ENCODE measurements at places on chromosomes 7 and 10.
A peak's percentile ranks its signal among the peaks of the same experiment; 100 is the strongest.

GRCh38 chr10:132563485-132564248 lies 26.1 kb downstream of the INPP5A start:
- peak; percentile 24 for DNase-seq

DNA sequence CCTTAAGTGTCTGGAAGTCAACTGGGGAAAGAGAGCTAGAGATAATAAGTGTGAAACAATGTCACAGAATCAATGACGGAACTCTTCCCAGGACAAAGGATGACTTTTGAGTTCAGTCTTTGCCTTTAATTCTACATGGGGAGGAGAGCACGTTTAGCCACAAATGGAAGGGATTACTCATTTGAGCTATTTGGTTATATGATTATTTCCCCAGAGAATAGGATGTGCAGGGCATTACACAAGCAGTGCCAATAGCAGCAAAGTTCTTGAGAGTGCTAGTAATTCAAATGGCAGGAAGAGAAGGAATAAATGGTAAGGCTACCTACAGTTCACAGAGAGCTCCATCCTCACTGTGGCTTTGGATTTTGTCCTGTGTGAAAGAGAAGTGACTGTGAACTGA lies 6.0 kb downstream of the EGFR start:
- peak; percentile 81 for DNase-seq

DNA sequence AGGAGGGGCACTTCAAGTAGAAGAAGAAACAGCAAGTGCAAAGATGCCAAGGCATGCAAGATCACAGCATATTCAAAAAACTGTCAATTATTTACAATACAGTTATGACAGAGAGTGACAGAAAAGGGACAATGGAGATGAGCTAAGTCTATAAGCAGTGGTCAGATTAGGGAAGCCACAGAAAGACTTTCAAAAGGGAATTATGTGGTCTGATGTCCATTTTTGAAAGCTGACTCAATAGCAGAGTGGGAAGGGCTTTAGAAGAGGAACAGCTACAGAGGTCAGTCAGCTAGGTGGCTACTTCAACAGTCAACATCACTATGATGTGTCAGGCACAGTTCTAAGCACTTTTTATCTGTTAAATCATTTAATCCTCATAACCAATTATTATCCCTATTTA lies 45.2 kb upstream of the SPOCK2 start:
- DNase-seq = peak; percentile 60

DNA sequence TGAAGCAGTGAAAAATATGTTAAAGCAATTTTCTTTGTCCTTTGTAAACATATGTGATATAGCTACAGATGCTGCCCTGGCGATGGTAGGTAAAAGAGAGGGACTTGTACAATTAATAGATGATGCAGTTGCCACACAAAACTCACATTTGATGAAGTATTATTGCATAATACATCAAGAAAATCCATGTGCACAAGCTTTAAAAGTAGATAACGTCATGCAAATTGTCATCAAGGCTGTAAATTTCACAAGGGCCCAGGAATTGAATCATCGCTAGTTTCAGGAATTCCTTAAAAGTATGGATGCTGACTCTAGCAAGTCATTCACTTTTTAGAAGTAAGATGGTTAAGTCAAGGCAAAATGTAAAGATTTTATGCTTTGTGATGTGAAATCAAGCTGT lies 10.0 kb downstream of the CYP3A5 start:
- peak; percentile 5 for DNase-seq

- DNase-seq = no peak
These were observed 29.4 kb downstream of the HIPK2 start for GRCh38 chr7:139748373-139748765.

- no peak for DNase-seq
These were observed 66.3 kb upstream of the COMTD1 start for GRCh38 chr10:75302029-75302428.

DNA sequence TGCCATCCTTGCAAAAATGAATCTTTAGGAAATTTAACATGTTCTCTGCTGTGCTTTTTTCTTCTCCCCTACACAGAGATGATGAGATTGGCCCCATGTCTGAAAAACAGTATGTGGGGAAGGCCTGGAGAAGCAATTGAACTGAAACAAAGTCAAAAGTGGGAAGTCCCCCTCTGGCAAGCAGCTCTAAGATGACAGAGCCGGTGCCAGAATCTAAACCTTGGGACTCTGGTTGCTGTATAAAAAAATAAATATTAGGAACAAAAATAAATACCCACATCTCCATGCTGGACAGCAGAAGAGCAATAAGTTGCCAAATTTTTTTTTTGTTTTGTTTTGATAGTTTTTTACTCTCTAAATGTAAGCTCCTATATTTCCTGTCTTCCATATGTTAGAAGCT lies 51.8 kb upstream of the TRIL start:
- no peak for DNase-seq

DNA sequence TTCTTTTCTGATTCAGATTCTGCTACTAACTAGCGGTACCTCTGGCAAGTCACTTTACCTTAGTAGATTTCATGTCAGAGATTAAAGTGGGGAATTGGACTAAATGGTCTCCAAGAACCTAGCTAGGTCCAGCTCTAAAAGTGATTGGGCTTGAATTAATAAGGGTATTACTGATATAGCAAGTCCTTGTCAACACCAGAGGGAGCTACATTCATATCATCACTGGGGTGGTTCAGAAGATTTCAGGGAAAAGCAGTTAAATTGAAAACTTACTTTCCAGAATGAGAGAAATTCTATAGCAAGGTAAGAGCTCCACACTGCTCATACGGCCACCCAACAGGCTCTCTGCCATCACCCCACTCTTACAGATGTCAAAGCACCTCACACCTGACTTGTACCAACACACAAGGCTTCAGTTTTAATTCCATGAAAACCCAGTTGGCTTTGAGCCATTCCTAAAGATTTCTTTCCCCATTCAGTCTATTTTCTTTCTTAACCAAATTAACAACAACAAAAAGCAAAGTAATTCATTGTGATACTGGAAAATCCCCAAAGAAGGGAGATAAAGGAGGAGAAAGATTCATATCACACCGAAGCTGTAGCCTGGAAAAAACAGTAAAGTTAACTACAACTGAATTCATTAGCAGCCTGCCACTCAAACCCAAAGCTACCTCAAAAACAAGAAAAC lies 38.0 kb upstream of the SPOCK2 start:
- peak; percentile 48 for DNase-seq

- DNase-seq = no peak
These were observed 33.7 kb downstream of the CFAP58 start for GRCh38 chr10:104387130-104387888.

- no peak for DNase-seq
These were observed 69.5 kb downstream of the ADCY1 start for GRCh38 chr7:45643630-45644029.

- no peak for DNase-seq
These were observed 84.6 kb downstream of the CABCOCO1 start for GRCh38 chr10:61747307-61747706.

- DNase-seq = no peak
These were observed 10.8 kb upstream of the NKX2-3 start for GRCh38 chr10:99521765-99522469.

DNA sequence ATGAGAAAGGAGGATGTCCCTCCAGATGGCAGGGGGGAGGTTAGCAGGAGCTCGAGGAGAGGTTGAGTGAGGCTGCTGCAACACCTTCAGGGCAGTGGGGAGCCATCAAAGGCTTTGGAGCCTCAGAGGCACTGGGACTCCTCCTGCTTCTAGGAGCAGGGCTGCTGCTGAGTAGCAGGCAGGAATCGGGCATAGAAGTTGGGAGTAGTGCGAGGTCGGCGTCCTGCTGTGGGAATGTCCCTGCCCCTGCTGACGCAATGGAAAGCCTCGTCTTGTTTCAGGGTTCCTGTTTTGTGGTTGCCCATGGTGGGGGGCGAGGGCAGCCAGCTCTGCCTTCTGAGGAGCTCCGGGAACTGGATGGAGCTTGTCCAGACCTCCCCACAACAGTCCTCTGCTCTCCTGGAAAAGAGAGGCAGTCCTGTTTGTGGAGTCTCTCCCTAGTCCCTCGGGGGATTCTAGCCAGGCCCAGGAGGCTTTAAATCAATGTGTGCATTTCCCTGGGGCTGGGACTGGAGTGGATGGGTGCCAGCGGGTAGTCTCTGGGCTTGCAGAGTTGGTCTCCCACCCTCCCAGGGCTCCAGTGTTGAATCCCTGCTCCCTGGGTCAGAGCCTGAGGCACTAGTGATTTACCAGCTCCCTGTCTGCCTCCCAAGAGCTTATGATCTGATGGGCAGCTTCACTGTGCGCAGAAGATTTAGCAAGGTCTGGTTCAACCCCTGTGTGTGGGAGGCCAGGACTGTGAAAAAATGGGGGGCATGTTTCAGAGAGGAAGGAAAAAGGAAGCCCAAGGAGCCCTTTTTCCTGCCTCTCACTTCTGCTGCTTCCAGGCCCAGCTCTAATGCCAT lies 98.7 kb upstream of the PPIF start:
- peak; percentile 22 for DNase-seq

DNA sequence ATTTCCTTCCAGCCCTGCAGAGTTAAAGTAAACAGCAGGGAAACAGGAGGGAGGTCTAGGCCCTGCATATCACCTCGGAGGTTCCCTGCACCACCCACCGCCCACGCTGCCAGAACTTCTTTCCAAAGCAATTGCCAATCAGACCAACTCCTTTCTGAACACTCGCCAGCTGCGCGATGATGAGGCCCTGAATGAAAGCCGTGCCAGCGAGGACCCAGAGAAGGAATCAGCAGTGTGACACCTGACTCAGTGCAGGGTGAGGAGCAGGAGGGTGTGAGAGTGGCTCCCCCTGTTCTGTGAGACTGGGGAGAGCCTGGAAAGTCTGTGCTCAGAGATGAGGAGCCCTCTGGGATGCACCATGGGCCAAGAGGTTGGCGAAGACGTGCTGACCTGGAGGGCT lies 3.3 kb upstream of the TCERG1L start:
- no peak for DNase-seq

GRCh38 chr7:111094419-111094818 lies 3.5 kb downstream of the LRRN3 start:
- no peak for DNase-seq

- DNase-seq = no peak
These were observed 204.7 kb downstream of the ADARB2 start for GRCh38 chr10:1532636-1533035.

DNA sequence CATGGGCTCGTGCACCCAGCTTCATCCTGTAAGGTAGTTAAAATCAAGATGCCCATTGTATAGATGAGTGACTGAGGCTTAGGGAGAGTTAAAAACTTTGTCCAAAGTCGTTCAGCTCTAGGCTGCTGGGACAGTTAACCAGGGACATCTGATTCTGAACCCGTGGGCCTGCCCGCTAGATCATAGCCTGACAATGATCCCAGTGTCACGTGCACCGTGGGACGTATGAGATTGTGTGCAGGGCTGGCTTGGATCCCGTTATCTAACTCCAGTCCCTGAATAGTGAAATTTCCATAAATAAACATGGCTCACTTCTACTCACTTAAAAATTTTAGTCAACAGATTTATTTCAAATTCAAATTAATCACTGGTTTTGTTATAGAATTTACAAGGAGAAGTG lies 24.9 kb downstream of the C10orf120 start:
- no peak for DNase-seq

- peak; percentile 38 for DNase-seq
These were observed 45.5 kb upstream of the ABLIM1 start for GRCh38 chr10:114703377-114704107.

DNA sequence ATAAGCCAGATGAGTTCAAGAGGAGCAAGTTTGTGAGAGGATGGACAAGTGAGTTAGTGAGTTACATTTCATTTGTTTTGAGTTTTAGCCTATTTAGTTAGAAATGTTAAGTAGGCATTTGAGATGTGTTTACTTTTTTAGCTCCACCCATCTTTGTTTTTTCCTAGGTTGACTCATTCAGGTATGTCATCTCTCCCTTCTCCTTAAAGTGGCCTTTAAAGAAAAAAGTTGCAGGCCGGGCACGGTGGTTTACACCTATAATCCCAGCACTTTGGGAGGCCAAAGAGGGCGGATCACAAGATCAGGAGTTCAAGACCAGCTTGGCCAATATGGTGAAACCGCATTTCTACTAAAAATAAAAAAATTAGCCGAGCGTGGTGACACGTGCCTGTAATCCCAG lies 71.2 kb downstream of the BMPR1A start:
- no peak for DNase-seq

GRCh38 chr7:142516038-142516501 lies 233.2 kb upstream of the PRSS1 start:
- peak; percentile 73 for DNase-seq

GRCh38 chr10:115982076-115982475 lies 290.9 kb downstream of the GFRA1 start:
- DNase-seq = no peak

DNA sequence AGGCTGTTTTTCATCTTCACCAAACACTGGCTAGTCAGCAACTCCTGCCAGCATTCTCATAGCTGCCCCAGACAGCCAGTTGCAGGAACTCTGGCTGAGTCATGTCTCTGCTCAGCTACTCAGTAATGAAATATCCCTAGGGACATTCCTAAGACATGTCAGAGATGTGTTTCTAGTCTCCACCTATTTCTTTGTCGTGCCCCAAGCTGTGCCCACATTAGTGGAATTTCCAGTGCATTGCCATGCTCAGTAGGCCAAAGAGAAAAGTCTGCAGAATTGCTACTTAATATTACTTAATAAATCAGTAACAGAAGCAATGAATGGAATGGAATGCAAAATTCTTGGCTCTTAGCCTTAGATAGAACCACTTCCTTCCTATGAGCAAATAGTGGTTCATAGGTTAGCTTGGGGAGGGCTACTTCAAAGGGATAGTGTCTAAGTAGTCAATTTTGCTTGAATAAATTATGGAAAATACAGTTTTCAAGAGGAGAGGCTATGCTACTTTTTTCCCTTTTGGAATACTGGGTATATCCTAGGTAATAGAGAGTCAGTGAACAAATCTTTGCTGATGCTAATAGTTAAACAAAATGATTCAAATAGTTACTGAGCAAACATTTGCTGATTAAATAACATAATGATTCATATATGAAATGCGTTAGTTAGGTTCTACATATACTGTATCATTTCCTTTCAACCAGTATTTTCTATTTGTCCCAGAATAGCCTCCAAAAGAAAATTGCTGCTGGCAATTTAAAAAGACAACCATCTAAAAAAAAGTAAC lies 23.6 kb upstream of the SEMA3C start:
- peak; percentile 98 for DNase-seq

DNA sequence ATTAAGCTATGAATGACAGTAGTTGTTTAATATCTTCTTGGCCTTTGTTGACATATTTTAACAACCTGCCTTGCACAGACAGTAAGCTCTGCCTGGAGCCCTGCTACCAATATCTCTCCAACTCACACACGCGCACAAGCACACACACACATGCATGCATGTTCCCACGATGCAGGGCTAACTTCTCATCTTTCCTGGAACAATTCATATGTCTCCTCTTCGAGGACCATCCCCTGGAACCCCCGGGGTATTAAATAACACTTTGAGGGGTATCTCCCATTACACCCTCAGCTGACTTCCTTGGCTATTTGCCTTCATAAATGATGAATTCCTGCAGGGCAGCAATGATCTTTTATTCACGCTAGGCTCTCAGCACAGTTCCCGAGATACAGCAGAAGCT lies 258.0 kb downstream of the TRIL start:
- DNase-seq = no peak

All from fibroblast of skin of right biceps (primary cell).